ENCODE measurements at places on chromosomes 4 and X. TPM values are rescaled to one million over a fixed set of nuclear protein-coding genes. Genes with fewer than 3 reads are reported as not detected.

DNA sequence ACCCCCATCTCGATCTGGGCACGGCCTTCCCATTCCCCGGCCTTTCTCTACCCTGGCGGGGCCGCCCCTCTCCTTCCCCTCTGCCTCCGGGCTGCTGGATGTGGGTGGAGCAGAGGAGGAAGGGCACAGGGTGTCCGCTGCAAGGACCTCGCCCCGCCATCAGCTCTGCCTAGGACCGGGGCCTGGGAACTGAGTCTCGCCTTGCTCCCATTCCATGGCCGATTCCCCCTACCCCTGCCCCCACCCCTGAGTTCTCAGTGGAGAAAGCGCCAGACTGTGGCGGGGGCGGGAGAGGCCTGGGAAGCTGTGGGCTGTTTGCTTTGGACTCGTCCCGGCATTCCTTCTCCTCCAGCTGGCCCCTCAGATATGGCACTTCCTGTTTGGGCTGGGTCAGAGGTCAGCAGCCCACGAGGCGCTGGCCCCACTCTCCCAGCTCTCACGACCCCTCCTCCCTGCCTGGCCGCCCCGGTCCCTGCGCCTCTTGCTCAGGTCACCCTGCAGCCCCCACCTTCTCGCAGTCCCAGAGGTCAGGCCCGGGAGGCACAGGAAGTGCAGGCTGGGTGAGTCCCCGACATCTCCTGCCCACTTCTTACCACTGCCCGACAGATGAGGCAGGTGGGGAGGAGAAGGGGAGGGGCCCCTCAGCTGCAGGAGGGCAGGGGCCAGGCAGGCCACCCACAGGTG lies 6.4 kb upstream of the BGN start:
- DNase-seq = no peak

GRCh38 chr4:3220476-3221183 lies 28.3 kb upstream of the MSANTD1 start:
- no peak for DNase-seq

GRCh38 chr4:177235026-177235425 lies 74.6 kb upstream of the NEIL3 start:
- no peak for DNase-seq

- DNase-seq = no peak
Measured at GRCh38 chr4:128225148-128225547, 62.5 kb downstream of the PGRMC2 start.

GRCh38 chr4:127778102-127778501 lies 4.0 kb upstream of the HSPA4L start:
- DNase-seq = no peak

DNA sequence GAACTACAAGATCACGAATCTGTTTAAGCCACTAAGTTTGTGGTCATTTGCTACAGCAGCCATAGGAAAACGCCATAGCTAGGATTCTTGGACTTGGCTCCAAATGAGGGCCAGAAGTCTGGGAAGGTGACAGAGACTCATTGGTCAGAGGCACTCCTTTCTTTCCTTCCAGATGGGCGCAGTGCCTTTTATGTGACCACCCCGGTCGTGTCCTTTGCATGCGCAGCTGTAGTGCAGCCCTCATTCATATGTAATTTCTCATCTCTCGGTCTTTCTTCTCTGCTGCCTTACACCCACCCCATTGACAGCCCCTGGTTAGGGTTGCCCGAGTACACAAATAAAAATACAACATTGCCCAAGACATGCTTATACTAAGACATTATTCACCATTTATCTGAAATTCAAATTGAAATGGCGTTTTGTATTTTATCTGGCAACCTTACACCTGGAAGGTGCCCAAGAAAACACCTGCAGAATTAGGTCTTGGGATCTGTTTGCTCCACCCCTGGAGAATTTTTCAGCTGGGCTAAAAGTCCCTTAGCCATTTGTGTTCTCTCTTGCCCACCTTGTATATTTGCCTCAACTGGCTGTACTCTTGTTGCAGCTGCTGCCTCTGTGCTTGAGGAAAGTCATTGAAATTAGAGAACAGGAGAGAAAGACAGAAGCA lies 21.9 kb downstream of the CCKAR start:
- DNase-seq = no peak

- DNase-seq = no peak
Measured at GRCh38 chr4:121814756-121815155, 8.9 kb downstream of the CCNA2 start.

GRCh38 chrX:121244511-121244910 lies 197.1 kb downstream of the GLUD2 start:
- DNase-seq = no peak

- no peak for DNase-seq
Measured at GRCh38 chr4:123299212-123299691, 97.3 kb upstream of the SPRY1 start.

GRCh38 chr4:121675715-121676114 lies 21.1 kb downstream of the ANXA5 start:
- DNase-seq = no peak

The CT45A8 gene
- total RNA-seq = not detected

The SCD5 gene
- not detected for total RNA-seq

Data from naive thymus-derived CD4-positive, alpha-beta T cell (primary cell).